ENCODE measurements at places on chromosomes 7 and 10. TPM values are rescaled to one million over a fixed set of nuclear protein-coding genes. Genes with fewer than 3 reads are reported as not detected.

TMEM196 gene
- total RNA-seq, result not detected

TLX1 gene
- total RNA-seq, result not detected

CALN1 gene
- total RNA-seq, result not detected

NUTM2D gene
- total RNA-seq, result 3.7 TPM

TSPAN33 gene
- 2.3 TPM for total RNA-seq
